ENCODE measurements at places on chromosomes 12 and 14. TPM values are rescaled to one million over a fixed set of nuclear protein-coding genes. Genes with fewer than 3 reads are reported as not detected.
A peak's percentile ranks its signal among the peaks of the same experiment; 100 is the strongest.

DNA sequence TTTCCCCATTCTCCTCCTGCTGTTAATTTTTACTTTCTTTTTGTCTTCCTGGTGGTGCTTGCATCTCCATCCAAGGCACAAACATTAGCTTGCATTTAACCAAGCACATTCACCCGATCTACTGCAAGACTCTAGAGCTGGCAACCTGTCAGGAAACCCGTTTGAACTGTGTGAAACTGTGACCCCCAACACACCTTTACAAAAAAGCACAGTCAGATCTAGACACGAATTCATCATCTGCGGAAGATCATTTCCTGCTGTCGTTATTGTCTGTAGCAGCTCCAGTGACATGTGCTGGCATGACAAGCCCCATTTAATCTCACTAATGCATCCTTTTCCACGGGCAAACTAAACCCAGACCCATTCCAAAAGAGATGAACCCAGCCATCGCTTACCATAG, 340.5 kb downstream of the VRK1 start:
- no peak for DNase-seq

GRCh38 chr14:38078393-38078792, 129.3 kb upstream of the SSTR1 start:
- DNase-seq, result no peak

GRCh38 chr12:58217130-58217529, 275.8 kb downstream of the ATP23 start:
- no peak for DNase-seq

GRCh38 chr14:37813732-37814131, 218.3 kb downstream of the TTC6 start:
- no peak for DNase-seq

- DNase-seq, result no peak
Observed at GRCh38 chr14:86124328-86124727, 594.4 kb downstream of the FLRT2 start.

- DNase-seq, result peak; percentile 46
Observed at GRCh38 chr12:102197789-102198188, at the start of gene PMCH. TSS of gene PMCH (minus strand) at chr12:102197833. CDS start at chr12:102197770, 63 bp downstream.

DNA sequence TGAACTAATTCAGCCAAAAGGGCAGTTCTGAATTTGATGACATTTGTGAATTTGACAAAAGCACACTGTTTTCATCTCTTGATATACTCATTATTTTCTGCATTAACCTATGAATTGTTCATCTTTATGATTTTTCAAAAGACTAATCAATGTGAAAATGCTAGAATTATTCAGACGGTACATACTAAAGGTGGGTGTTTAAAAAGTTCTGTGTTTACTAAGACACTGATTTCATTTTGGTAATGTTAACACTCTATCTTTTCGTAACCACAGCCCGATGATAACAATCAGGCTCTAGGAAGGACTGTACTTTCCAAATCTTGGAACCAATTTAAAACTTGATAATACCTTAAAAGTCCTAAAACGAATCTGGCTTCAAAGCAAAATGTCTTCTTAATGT, 9.4 kb downstream of the AKAP5 start:
- no peak for DNase-seq

DNA sequence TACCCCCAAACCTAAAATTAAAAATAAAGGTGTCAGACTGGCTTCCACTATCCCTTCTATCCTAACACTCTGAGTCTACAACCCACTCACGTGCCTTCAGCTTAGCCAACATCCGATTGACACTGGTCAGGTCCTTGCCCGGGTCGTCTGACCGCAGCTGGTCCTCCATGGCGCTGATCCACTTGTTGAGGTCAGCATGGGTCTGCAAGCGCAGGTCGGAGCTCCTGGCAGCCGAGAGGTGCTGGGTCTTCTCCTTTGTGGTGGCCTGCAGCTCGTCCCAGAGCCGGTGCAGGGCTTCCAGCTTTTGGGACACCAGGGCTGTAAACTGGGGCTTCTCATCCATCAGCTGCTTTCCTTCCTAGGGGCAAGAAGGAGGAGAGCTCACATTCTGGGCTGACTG, 78.0 kb downstream of the PLEKHG3 start:
- DNase-seq, result no peak

- peak; percentile 76 for DNase-seq
Observed at GRCh38 chr14:68977718-68978171, 1.4 kb downstream of the ACTN1 start.

GRCh38 chr12:26499979-26500640, 304.7 kb downstream of the SSPN start:
- DNase-seq, result no peak

Gene SALL2
- 4.0 TPM for total RNA-seq

Gene RTL1
- total RNA-seq, result not detected

Gene EML1
- total RNA-seq, result 6.9 TPM

- DNase-seq, result no peak
Observed at GRCh38 chr12:94127239-94128131, 20.9 kb upstream of the PLXNC1 start.

DNA sequence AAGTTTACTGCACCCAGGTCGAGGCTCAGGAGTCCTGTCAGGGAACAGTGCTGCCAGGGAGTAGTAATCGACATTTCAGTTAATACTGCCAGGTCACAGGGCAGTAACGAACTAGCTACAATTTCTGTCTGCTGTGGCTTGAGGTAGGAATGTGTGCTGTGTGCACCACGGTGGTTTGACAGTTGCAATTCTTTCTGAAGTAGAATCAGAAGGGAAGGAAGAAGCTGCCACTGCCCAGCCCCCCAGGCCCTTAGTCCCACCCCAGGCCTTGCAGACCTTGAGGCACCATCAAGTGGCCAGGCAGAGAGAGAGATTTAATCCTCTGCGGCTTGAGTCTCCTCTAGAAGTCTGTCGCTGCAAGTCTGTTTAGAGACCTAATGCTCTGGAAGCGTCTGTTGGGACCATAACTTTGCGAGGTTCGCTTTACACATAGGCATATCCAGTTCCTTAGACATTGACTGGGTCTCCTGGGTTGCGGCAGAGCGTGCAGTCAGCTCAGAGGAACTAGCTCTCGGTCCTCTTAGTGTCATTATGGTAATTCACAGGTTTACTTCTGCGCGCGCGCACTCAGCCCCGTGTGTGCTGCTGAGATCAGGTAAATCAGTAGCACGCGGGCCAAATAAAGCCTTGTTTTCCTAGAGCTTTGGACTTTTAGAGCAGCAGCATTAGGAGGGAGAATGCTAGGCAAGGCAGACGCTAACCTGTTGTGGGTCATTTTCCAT, 9.8 kb downstream of the NKX2-1 start:
- no peak for DNase-seq

DNA sequence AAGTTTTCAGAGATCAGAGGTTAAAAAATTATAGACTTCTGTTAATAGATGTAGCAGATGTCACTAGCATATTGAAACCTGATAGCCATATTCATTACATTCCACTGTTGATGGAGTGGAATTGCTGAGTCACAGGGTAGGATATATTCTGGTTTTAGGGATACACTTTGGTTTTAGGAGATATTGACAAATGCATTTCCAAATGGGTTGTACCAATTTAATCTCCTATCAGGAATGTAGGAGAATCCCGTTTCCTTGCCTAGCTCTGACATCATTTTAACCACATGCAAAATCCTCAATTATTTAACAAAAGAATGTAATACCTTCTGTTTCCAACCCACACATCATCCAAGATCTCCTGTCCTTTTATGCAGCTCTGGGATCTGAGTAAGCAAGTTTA, 30.7 kb upstream of the ESR2 start:
- peak; percentile 0 for DNase-seq
